Activated T-helper 1 cell treated with anti-CD3 and anti-CD28 coated beads, Interleukin-2, amount 50 U/mL, for 16 hours (primary cell): ENCODE measurements at places on chromosomes 7 and 10.

GRCh38 chr7:47442605-47442865 is 139.4 kb downstream of the TNS3 start:
- DNase-seq, result no peak

- no peak for DNase-seq
Measured at GRCh38 chr10:105195831-105196230, 554.7 kb downstream of the SORCS3 start.

DNA sequence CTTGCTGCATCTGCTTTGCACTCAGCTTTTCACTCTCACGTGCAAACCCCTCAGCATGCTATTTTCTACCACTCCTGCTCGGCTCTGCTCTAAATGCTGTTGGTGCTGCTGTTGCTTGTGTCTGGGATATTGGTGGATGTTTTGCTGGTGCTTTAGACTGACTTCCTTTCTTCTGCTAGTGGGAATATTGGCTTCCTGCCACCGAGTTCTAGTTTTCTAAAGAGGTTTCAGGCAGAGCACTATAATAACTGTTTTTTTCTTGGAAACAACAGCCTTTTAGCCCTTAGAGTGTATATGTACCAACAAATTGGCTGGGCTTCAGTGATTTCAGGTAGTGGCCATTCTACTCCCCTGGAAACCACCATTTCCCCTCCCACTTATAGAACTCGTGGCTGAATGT is 27.8 kb downstream of the TMEM236 start:
- DNase-seq, result no peak

DNA sequence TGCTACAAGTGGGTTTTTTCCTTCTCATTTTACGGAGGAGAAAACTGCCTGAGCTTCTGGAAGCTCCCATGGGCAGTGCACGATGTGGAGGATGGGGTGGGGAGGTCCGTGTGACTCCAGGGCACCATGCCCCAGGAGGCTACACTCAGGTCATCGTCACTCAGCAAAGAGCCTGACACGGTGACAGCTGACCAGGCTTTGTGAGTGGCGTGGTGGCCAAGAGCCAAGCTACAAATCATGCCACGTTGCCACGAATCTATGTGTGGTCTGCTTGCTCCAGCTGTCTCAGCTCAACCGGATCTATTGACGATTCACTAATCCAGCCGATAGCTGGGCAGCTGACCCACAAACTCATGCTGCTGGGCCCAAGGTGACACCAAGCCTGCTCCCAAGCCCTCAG is 27.6 kb upstream of the C10orf71 start:
- DNase-seq, result no peak

DNA sequence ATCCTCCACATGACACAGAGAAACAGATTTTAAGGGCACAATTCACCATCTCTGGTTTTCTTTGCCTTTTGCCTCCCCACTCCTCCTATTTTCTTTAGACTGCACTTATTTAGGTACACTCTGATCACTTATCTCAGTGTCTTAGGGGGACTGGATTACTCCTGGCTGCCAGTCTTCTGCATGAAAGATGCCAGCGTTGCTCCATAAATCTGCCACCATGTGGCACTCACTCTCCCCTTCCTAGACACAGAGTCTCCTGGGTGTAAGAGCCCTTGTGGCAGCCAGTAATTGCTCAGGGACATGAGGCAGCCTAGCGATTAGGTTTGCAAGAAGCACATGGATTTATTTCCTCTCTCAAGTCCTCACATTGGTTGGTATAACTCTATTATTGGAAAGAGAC is 34.5 kb upstream of the RBM20 start:
- no peak for DNase-seq

GRCh38 chr7:130887182-130887956 is 153.4 kb upstream of the KLF14 start:
- no peak for DNase-seq

DNA sequence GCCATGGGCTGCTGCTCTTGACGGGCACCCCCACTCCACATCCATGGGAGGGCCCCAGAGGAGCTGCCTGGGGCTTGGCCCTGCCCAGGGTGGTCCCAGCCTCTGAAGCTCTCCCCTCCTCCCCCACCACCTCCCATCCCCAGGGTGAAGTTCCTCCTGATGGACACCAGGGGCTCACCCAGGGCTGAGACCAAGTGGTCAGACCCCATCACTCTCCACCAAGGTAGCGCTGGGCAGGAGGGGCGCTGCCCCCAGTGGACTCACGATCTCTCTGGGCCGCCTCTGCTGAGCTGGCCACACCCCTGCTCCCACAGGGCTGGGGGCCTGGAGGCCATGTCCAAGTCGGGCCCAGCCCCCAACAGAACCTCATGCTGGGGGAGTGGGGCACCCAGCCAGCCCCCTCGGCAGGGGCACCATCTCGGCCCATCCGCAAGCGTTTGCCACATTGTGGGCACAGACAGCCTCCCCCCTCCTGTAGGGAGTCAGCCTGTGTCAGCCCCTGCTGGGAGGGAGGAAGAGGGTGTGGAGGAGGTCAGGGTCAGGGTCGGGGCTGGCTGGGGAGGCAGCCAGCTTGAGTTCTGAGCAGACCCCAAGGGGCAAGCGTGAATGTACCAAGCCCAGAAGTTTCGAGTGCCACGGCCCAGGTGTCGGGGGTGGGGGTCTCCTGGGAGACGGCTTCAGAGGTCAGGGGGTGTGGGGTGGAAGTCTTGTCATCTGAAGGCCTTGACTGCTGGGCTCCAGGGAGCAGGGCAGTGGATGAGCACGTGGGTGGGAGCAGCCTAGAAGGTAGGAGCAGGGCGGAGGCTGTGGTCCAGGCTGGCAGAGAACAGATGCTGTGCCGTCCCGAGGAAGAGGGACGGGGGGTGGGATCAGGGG is 2.8 kb downstream of the UPK3B start:
- no peak for DNase-seq
